Fibroblast of pulmonary artery (primary cell): ENCODE measurements at places on chromosomes 7 and 10.

DNA sequence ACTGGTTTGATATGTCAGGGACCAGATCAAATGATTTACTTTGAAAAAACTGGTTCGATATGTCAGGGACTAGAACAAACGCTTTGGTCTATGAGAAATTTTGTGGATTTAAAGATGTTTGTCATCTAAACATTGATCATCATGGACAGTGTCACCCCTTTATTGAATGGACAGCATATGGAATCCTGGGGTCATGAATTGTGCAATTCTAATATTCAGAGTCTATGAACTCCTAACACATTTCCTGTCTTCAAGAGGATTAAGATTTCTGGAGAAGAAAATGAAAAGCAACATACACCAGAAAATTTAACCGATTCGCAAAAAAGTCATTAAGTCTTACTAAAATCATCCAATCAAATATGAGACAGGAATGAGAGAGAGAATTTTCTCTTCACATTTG lies 106.4 kb upstream of the FAM133B start:
- no peak for DNase-seq

GRCh38 chr10:26621889-26622711 lies 75.4 kb upstream of the PDSS1 start:
- DNase-seq: peak; percentile 17

DNA sequence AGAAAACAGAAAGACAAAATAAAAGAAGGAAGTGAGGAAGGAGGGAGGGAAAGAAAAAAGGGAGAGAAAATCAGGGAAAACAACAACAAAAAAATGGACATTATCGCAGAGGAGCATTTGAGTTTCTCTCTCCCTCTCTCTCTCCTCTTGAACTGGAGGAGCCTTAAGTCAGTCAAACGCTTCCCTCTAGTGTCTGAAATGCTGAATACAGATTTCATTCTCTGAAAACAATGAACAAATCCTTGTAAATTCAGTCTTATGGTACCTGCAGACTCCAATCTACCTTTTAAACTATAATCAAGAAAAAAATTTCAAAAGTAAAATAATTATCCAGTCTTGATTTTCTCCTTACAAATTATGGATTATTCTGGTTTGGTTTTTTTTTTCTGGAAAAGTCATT lies 89.2 kb upstream of the PFKP start:
- peak; percentile 71 for DNase-seq

- DNase-seq: peak; percentile 74
These were observed 174.5 kb upstream of the HDAC9 start for GRCh38 chr7:18320971-18321567.

DNA sequence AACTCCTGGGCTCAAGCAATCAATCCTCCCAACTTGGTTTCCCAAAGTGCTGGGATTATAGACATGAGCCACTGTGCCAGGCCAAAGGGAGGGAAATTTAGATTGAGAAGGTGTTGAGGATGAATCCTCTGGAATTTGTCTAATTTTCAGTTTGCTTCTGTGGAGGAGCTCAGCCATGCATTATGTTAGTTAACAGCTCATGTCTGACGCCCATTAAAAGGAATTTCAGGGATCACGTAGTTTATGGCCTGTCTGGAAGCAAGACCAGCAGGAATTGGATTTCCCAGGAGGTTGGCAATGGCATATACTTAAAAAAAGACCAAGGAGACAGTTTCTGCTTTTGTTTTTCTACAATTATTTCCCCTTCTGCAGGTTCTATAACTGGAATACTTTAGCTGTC lies 165.7 kb downstream of the OTUD1 start:
- no peak for DNase-seq
